Central memory CD4-positive, alpha-beta T cell (primary cell): ENCODE measurements at places on chromosomes 3 and 15.

- no peak for DNase-seq
Observed at GRCh38 chr3:165839296-165840076, 2.3 kb upstream of the BCHE start.

DNA sequence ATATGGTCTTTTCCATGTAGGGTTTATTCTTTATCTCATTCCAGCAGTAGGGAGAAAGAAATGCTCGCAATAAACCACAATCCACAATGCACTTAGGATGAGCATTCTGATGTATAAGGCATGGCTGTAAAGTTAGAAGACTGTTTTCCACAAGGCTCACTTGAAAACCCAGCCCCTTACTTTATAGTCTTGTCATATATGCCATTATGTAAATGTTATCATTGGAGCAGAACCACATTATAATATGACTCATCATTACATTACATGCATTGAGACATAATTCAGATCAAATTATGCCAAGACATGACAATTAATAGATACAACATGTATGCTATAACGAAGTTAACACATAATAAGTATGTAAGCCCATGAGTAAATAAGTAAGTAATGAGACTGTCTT lies 348.1 kb downstream of the LSAMP start:
- no peak for DNase-seq

DNA sequence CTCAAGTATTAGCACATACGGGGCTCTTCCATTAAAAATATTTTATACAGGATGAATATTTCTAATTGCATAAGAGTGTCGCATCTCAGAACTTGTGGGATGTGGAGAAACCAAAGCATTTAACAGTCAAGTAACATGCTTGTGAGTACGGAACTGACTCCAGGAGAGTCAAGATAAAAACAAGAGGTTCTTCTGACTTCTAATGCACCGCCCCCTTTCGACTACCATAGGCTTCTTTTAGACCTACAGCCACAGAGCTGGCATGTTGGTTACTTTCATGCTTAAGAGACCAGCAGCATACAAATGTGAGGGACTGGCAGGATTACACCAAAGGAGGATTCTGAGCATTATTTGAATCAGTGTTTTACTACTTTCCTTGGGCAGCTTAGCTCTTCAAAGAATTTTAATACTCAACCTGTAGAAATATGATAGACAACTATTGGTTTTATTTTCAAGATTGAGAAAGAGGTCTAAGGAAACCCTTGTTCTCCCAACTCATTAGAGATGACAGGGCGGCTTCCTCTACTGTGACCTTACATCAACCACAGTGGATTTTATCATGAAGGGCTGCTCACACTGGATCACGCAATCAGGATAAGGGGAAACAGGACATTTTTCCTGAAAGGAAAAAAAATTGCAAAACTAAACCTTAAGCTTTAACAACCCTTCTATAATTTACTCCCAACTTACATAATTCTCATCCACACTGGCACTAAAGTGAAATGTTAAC lies 14.0 kb downstream of the ETV5 start:
- no peak for DNase-seq

GRCh38 chr15:55204464-55204863 lies 7.7 kb upstream of the RSL24D1 start:
- DNase-seq, result no peak

GRCh38 chr15:60255390-60255789 lies 142.4 kb downstream of the ANXA2 start:
- no peak for DNase-seq

- peak; percentile 64 for DNase-seq
Observed at GRCh38 chr3:106609666-106610301, 741.0 kb upstream of the CBLB start.

- no peak for DNase-seq
Observed at GRCh38 chr15:42591238-42591934, 16.0 kb downstream of the STARD9 start.

- no peak for DNase-seq
Observed at GRCh38 chr3:173970281-173970680, 572.7 kb downstream of the NLGN1 start.
